ENCODE measurements at places on chromosomes 2 and 18.

DNA sequence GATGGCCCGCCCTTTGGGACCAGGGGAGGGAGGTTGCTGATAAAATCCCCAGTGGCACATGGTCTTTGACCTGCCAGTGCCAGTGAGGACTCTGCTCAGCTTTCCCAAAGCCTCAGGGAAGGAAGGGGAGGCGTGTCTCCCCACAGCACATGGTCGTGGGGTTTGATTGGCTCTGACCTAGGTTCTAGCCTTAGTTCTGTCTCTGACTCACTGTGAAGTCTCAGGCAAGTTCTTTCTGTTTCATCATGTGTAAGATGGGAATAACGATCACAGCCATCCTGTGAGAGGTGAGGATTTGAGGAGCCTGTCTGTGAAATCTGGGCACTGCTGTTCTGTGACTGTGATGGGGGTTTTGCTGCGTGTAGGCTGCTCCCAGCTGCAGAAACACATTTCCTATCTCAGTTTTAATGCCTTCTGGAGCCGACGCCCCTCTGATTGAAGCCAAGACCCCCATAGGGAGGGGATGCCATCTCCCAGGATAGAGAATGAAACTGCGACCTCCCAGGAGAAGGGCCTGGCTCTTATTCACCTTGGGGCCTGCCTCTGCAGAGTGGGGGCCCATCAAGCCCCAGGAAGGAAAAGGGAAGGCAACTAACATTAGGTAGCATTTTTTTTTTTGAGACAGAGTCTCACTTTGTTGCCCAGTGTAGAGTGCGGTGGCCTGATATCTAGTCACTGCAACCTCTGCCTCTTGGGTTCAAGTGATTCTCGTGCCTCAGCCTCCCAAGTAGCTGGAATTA is 84.0 kb downstream of the DDX1 start:
- DNase-seq = no peak

DNA sequence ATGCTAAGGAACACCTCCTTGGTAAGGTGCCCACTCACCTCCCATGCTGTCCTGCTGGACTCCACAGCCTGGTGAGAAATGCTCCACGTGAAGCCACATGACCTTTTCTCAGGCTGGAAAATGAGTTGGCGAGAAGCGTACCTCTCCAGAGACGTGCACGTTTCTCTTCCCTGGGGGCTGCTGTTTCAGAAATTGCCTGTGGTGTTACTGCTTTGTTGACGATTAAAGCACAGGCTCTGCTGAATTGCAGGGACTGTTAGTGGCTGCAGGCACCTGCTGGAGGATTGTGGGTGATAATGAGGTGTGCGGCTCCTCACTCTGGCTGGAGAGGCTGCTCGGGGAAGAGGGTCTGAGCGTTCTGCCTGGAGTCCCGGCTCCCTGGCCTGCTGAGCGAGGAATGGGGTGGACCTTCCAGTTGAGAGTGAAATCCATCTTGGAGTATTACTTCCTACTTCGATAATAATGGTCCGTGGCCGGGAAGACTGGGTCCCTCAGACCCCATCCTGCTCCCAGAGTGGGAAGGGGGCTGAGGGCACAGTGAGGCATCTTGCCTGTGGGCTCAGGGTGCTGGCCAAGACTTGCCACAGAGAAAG is 199.3 kb upstream of the HDAC4 start:
- DNase-seq = no peak

GRCh38 chr2:43345391-43345813 is 119.0 kb upstream of the ZFP36L2 start:
- DNase-seq = peak; percentile 84

DNA sequence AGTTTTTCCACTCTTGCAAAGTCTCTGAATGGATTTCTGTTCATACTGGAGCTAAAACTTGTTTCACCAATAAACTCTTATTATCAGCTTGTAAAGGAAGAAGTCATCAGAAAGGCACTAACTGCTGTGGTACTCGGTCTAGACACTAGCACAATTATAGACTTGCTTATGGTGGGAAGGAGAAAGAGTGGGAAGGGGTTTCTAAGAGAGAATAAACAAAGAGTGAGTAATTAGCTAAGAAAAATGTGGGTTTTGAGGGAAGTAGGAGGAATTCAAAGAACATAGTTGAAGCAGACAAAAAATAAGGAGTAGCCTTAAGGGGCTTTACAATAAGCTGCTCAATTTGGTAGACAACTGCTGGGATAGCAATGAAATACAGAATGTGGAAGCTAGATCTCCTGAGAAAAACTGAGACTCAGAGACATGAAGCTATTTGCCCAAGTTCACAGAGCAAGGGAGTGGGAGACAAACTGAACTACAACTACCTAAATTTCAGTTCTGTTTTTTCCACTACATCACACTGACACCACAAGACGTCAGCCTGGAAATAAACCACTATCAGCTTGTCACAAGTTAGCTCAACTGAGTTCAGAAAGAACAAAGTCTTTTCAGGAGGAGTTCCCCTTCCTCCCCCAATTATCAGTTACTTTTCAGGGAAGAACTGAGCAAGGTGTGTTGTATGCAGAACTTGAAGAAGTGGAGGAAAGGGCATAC is 59.7 kb downstream of the MAP4K3 start:
- no peak for DNase-seq

DNA sequence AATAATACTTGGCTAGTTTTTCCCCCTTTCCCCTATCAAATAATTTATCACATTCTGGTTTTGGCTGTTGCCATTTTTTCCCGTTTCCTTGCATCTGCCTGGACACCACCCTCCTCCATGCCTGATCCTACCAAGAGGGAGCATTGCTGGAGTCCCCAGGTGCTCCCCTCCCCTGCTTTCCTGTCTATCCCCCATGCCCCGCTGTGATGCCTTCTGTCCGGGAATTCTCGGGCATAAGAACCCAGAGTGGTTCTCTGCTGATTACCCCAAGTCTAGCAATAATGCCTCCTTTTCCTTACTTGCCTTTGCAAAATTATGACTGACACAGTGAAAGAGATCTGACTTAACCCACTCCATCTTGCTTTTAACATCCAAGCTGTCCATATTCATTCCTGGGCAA is 248.0 kb upstream of the PXDN start:
- DNase-seq = no peak

DNA sequence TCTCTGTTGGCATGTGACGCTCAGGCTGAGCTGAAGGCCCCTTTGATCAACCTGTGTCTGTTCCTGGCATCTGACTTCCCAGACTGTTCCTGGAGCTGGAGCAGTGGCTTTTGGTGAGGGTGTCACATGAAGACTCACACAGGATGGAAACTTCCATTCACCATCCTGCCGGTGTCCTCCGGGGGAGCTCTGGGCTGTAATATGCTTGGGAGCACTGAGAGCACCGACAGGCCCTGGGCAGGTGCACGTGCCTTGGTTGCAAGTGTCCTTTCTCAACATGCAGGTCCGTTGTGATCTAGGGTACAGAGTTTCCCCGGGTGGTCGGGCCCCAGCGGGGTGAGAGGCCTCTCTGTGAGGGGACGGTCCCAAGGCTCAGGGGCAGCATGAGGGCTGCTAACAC is 24.8 kb upstream of the GBX2 start:
- DNase-seq = no peak

DNA sequence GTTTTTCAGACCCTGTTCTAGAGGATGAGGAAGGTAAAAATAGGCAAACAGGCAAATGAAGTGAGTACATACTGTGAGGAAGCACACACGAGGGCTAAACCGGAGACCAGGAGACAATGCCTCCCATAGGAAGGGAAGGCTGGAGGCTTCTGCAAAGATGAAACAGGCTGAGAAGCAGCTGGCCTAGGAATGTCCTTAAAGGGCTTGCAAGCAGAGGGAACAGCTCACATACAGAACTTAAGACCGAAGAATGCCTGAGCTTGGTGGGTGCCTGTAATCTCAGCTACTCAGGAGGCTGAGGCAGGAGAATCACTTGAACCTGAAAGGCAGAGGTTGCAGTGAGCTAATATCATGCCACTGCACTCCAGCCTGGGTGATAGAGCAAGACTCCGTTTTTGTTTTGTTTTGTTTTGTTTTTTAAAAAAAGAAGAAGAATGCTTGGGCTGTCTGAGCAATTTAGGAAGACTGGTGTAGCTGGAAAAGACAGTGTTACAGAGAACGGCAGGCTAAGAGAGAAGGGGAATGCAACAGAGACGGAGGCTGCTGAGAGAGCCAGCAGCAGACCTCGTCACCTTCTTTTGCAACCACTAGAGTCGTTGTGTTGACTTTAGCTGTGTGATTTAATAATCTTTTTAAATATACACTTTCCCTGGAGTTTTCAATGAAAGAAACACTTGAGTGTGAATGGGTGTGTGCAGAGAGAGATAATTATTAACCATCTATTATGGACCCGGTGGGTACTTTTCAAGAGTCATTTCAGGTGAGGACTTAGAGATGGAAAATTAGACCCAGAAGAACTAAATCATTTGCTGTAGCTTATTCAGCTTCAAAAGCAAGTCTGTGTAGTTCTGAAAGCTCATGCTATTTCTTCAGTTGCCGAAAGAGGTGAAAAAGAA is 232.8 kb downstream of the GALR1 start:
- peak; percentile 6 for DNase-seq

GRCh38 chr2:109648041-109648527 is 33.9 kb downstream of the SOWAHC start:
- peak; percentile 28 for DNase-seq

- DNase-seq = peak; percentile 68
These were observed 654 bp upstream of the ASB1 start for GRCh38 chr2:238425979-238426567.

- DNase-seq = no peak
These were observed 272.8 kb downstream of the ZNF385B start for GRCh38 chr2:179588486-179589145.

- DNase-seq = no peak
These were observed 2.2 kb downstream of the HOXD12 start for GRCh38 chr2:176101842-176102241.

- DNase-seq = no peak
These were observed 903.3 kb upstream of the KLHL29 start for GRCh38 chr2:22481486-22482259.

DNA sequence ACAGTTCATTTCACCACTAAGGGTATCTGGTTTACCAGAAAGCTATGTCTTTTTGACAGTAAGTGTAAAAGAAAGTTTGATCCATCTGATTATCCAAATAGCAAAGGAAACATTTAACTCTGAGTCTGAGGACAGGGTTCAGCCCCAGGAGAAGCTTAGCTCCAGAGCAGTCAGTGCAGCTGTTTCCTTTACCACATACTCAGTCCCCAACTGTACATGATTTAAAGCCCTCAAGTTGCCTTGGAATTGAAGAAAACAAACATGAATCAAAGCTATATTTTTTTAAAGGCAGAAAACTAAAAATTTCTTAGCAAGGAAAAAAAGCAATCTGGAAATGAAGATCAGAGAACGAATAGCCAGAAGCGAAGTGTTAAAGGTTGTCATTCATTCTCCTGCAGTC is 746.0 kb downstream of the METTL4 start:
- DNase-seq = no peak

DNA sequence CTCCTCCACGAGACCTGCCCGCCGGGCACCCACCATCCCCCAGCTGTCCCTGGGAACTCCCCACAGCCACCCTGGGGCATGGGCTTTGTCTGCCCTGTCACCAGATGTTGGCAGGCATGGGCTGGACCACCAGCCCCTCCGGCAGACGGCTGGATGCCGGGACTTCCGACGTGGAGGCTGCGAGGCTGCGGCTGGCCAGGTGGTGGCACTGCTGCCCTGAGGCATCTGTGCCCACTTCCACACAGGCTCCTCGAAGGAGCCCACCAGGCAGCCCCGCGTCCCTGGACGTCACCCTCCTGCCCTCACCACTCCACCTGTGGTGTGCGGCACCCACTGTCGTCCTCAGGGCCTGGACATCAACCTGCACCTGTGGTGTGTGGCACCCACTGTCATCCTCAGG is 319.9 kb upstream of the SALL3 start:
- peak; percentile 64 for DNase-seq

DNA sequence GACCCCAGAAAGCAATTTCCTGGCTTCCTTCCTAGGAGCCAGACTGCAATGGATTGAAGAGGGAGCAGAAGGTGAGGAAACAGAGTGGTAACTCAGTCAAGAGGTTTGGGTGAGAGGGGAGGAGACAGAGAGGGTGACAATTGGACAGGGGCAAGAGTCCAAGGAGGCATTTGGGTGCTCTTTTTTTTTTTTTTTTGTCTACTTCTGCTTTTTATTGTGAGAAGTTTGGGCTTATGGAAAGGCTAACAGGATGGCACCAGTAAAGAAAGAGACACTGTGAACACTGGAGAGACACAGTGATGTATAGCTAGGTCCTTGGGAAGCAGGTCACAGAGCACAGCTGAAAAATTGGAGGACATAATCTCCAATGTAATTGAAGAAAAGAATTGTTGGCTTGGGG is 25.0 kb downstream of the CYBRD1 start:
- no peak for DNase-seq

DNA sequence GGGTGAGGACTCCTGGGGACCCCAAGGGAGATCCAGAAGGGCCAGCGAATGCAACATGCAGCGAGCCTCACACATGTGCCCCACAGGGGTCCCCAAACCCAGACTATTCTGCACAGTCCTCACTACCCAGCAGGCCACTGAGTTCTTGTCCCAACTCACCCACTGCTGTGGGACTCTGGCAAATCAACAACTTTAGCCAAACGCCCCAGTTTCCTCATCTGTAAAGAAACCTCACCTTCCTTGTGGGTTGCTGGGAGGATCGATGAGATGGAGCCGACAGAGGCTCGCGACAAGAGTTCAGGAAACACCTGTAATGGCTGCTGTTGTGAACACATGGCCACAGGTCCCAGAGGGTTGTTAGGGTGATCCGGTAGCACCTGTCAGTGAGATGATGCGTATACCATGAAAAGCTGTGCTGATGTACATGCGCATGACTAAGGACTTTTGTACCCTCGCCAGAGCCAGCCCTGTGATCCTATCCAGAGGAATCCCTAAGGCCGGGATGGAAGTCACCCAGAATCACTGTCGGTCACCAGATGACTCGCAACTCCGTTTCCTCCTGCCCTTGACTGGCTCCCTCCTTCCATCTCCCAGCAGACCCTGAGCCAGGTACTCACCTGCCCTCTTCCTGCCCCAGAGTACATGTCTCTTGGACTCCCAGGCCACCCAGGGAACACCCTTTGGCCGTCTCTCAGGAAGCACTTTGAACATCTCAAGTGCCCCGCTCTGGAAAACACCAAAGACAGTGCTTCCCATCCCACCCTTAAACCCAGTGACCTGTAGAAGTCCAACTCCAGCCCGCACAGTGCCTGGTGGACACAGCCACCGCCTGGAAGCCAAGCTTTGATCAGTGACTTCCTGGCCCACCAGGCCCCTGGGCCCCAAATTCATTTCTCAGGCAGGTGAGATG is 103.3 kb upstream of the ID2 start:
- DNase-seq = no peak

- DNase-seq = no peak
These were observed 35.2 kb upstream of the KLF11 start for GRCh38 chr2:10007921-10008808.

GRCh38 chr2:46236006-46236875 is 61.0 kb upstream of the EPAS1 start:
- DNase-seq = no peak

GRCh38 chr18:77107292-77107691 is 25.3 kb downstream of the MBP start:
- no peak for DNase-seq

DNA sequence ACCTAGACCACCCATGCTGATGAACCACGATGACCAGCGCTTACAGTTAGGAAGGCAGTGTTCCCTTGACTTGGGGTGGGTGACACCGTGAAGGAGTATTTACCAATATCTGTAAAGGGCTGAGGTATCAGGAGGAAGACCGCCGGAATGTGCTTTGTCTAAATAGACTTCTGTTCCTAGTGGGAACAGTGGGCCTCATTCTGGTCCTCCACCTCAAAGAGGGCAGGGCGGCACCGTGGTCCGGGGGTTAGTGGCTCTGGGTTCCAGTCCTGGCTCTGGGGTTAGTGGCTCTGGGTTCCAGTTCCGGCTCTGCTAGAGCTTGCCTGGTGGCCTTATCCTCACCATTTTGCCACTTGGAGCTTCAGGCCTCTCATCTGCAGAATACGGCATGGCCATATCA is 91.6 kb upstream of the SMAD2 start:
- DNase-seq = no peak

Measured in ELF-1 (cell line).